Iris pigment epithelial cell (primary cell): ENCODE measurements at places on chromosomes 2 and 18.
A peak's percentile ranks its signal among the peaks of the same experiment; 100 is the strongest.

- no peak for DNase-seq
Observed at GRCh38 chr2:219056896-219057708, 3.6 kb downstream of the IHH start.

GRCh38 chr18:79065802-79066201, 3.4 kb upstream of the ATP9B start:
- no peak for DNase-seq

GRCh38 chr2:61471905-61472805, 1.3 kb upstream of the USP34 start:
- peak; percentile 45 for DNase-seq

GRCh38 chr18:40875101-40875615, 1079.9 kb upstream of the PIK3C3 start:
- no peak for DNase-seq

- DNase-seq, result peak; percentile 76
Observed at GRCh38 chr18:28177828-28178635, 1.1 kb upstream of the CDH2 start.

GRCh38 chr2:42102024-42102590, 54.3 kb downstream of the PKDCC start:
- DNase-seq, result peak; percentile 93

DNA sequence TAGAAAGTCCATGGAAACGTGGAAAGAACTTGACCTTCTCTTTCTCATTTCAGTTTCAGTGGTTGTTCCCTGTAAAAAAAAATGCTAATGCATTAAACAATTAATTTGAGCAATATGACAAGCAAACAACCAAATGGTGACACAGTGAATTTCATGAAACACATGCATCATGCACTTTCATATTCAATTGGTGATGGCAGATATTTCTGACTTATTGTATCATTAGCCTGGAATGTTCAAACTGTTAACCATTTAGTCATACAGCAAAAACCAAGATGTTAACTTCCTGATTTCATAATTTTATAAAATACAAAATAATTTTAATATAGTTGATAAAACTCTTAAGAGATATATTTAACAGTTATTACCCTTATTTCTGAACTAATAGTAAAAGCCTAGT, 85.5 kb downstream of the SCN1A start:
- DNase-seq, result peak; percentile 56

DNA sequence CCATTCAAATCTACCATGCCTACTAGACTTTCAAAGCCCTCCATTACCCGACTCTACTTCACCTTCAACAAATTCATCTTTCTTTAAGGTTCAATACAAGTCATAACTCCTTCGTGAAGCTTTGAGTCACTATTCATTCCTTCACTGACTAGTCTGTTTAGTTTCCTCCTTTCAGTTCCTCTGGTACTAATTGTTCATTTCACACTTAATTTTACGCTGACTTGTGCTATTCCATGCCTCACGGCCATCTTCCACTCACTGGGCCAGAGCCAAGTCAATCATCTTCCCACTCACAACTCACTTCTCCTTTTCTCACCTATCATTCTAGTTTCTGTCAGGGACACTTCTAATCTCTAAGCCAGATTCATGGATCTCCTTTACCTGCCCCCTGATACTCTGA, 136.2 kb downstream of the MTX2 start:
- no peak for DNase-seq

DNA sequence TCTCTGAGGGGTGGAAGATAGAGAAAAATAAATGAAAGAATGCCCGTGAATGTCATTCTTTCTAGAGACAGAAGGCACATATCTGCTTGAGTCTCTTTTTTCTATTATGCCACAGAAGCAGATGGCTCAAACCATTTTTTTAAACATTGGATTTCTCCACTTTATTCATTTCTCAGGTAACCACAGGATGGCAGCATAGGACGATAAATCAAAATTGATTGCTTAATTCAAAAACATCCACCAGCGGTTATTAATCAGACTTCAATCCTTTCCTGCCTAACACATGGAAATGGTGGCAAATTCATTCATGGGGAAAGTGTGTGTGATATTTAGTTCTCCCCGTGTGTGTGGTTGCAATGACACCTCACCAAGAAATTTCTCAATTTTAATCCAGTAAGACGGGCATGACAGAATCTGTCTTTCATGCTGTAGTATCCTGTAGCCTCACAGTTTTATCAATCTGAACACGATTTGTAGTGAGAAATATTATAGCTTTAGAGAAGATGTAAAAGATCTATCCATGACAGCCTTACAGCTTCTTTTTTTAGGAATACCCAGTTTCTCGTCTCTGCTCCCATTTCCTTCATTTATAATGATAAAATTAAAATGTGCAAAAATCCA, 72.2 kb downstream of the DSC3 start:
- peak; percentile 33 for DNase-seq

GRCh38 chr2:240416821-240417220, 18.6 kb upstream of the GPC1 start:
- no peak for DNase-seq

- DNase-seq, result no peak
Observed at GRCh38 chr2:9831670-9832069, 11.6 kb upstream of the TAF1B start.

GRCh38 chr2:127563458-127564428, 28.3 kb downstream of the MYO7B start:
- no peak for DNase-seq

DNA sequence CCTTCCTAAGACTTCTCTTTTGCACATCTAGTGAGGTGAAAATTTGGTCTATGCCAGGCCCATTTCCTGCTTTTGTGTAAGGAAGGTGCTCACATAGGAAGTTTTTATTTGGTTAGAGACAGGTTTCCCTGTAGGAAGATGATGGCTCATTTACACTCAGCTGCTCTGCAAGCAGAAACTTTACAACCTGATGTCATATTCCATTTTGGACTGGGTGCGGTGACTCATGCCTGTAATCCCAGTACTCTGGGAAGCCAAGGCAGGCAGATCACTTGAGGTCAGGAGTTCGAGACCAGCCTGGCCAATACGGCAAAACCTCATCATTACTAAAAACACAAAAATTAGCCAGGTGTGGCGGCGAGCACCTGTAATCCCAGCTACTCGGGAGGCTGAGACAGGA, 35.8 kb downstream of the CASP10 start:
- DNase-seq, result peak; percentile 31

DNA sequence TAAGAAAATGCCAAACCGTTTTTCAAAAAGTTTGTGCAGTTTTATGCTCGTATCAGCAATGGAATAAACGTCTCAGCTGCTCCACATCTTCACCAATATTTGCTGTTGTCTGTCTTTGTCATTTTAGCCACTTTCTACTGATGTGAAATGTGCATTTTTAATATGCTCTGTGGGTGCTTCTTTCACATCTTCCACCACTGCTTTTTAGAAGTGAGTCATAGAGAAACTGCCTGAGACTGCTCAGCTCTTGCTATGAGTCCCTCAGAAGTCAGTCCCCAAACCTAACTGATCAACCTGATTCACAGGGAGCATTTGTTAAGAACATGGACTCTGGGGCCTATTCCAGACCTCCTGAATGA, 41.0 kb upstream of the EPC2 start:
- no peak for DNase-seq
